Peyer's patch (tissue), 4 donors: ENCODE measurements at places on chromosomes 4 and X. TPM values are rescaled to one million over a fixed set of nuclear protein-coding genes. Genes with fewer than 3 reads are reported as not detected.

- H3K4me3 ChIP-seq, result no peak overlapping the region
- no peaks in the 10 kb centered on the region for H3K4me1 ChIP-seq
- no peaks in the 10 kb centered on the region for H3K27me3 ChIP-seq
- no peak for DNase-seq
These were observed 2.5 kb downstream of the RBMXL3 start for GRCh38 chrX:115191490-115192243.

DNA sequence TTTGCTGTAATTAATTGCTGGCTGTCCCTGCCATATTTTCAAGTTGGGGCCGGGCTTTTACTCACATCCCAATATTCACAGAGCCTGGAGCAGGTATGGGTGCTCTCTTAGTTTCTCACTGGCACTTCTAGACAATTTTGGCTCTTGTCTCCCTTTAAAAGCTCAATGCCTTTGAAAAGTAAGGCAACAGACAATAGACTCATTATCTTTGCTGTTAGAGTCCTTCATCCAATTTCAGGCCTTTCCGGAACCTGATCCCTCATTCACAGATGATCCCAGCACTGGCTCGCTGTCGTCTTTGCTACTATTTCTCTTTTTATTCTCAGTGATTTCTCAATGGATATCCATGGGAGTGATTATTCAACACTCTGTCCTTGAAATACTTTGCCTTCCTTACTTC, 6.7 kb downstream of the ARSJ start:
- H3K4me3 ChIP-seq, result no peak overlapping the region
- no peaks in the 10 kb centered on the region for H3K36me3 ChIP-seq
- DNase-seq, result no peak

DNA sequence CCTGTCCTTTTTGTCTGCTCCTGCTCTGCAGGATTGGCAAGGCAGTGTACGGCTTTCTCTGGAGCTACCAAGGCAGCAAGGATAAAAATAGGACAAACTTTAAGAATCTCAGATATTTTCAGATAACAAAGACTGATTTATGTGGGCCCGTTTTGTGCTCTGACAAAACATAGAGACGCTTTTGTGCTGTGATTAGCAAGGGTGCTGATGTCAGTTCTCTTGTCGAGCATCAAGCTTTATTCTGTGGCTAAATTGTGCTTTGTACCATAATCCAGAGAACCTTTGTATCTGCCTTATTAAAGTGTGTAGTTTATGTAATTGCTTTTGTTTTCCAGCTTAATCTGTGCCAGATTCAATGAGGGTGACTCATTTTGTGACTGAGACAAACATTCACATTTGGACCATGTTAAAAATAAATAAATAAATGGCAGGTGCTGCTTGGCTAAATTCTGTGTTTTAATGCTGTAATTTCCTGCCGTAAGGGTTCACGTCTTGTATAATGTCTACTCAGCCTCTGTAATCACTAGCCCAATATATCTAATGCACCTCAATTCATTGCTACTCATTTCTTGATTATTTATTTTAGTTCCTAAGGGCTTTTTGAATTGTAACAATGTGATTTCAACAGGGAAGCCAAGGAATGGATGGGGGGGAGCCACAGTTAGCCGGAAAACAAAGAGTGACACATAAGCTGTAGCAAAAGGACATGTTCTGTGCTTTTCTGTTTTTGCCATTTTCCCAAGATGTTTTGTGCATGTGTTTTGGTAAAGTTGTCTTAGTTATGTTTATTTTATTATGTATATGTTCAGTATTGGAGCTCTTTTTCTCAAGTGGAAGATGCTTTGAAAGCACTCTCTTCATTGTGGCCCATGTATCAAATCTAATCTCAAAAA, 75.1 kb downstream of the GAB1 start:
- H3K27me3 ChIP-seq, result no peaks in the 10 kb centered on the region
- peaks cover 15% of the 10 kb centered on the region for H3K36me3 ChIP-seq
- H3K4me1 ChIP-seq, result no peaks in the 10 kb centered on the region
- H3K4me3 ChIP-seq, result no peak overlapping the region

The FGFBP1 gene
- total RNA-seq, result 7.9 TPM

DNA sequence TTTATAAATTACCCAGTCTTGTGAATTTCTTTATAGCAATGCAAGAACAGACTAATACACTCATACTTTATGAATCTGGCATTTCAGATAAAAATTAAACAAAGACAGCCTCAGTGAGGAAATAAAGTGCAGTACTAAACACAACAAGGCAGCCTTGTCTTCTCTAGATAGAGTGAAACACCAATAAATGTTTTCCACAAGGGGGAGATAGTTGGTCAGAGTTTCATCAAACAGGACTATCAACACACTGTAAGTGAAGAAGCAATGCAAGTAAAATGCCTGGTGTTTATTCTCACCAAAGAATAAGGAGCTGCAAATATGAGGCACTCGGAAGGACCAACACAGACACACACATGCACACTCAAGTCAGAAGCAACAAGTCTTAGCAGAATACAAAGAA, 62.8 kb downstream of the FAM9B start:
- H3K36me3 ChIP-seq, result no peaks in the 10 kb centered on the region
- H3K27ac ChIP-seq, result no peak overlapping the region
- H3K4me1 ChIP-seq, result no peaks in the 10 kb centered on the region
- no peak overlapping the region for H3K4me3 ChIP-seq
- DNase-seq, result no peak
- no peaks in the 10 kb centered on the region for H3K27me3 ChIP-seq

- no peaks in the 10 kb centered on the region for H3K36me3 ChIP-seq
- peaks cover 6% of the 10 kb centered on the region for H3K4me1 ChIP-seq
- H3K27me3 ChIP-seq, result no peaks in the 10 kb centered on the region
- H3K4me3 ChIP-seq, result no peak overlapping the region
- no peak for DNase-seq
- H3K27ac ChIP-seq, result no peak overlapping the region
These were observed 26.5 kb downstream of the RASSF6 start for GRCh38 chr4:73593631-73594241.
